ENCODE measurements at places on chromosomes 5 and 9.

DNA sequence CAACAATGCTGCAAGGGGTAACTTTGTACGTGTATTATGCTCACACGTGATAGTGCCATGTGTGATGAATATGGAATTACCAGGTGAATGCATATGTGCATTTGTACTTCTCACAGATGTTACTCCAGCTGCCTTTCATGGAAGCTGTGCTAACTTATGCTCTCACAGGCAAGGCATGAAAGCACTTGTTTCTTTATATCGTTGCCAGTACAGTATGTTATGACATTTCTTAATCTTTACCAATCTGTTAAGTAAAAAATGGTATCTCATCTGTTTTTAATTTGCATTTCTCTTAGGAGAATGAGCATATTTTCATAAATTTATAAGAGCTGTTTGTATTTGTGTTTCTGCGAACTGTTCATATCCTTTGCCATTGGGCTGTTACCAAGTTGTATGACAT, 311.8 kb upstream of the DMRT1 start:
- peak; percentile 74 for DNase-seq

DNA sequence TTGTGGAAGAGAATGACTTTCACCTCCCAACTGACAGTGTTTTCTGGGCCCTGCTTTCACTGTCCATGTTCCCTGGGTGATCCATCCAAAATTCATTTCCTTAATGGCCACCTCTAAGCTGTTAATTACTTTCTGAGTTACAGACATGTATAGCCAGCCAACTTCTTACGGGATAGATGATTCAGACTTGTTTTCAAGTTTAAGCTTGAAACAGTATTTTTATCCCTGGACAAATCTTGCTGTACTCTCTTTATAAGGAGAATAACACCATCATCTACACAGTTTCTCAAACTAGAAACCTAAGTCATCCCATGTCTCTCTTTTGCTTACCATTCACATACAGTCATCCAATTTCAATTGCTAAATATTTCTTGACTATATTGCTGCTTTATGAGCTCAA, 6.9 kb downstream of the FAM174A start:
- DNase-seq, result no peak

- DNase-seq, result peak; percentile 45
Measured at GRCh38 chr5:139755892-139756671, 39.5 kb upstream of the PSD2 start.

DNA sequence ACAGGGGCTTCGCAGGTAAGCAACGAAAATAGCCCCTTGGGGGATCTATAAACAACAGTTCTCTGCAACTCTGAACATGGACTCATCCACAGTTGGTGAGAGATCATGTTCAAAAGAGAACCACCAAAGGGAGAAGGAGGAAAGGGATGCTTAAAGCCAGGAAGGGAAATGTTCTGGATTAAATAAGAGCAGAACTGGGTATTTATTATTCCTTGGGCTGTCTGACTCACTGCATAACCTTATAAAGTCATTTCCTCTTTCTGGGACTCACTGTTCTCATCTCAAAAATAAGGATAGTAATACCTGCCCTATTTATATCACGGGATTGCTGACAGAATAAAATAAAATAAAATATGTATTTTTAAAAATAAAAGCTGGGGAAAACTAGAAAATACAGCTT, 11.2 kb upstream of the MARCHF3 start:
- no peak for DNase-seq

- DNase-seq, result no peak
Measured at GRCh38 chr5:132074091-132074771, 642 bp downstream of the CSF2 start.

DNA sequence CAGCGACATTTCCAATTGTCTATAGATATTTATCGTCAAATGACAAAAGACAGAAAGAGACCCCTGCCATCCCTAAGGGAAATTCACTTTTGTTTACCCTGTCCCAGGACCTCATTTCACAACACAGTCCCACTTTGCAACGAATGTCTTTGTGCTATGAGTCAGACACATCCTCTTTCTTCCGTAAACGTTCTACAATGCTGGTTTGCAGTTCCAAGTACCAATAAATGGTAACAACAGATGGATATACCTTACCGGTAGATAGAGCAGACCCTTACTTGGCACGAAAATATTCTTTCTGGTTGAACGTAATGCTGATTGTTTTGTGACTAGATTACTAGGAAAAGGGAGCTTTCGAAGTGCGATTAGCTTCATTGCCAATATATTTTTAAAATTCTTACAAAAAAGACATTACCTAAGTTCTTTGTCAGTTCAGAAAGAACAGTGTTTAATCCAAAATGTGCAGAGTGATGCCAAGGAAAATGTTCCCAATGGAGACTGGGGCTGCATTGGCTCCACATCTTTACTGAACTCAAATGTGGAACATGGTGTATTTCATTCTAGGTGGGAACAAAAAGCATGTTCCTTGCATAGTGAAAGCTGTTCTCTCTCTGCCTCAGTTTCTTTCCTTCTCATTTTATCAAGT, 202.5 kb upstream of the SLC27A6 start:
- DNase-seq, result no peak

DNA sequence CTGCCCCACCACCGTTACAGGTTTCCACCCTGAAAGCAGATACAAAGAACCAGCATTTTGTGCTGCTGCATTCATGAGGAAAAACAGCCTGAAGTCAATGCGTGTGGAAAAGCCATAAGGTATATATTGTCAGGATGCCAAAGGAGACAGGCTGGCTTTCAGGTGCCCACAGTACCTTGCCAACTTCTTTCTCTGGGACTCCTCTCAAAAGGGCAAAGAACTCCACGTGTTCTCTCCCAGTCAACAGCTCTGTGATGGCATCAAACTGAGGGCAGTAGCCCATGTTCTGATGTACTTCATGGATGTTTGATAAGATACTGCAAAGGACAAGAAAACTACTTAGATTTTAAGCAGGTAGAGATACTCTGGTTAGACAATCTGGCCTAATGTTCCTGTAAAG, 24.3 kb downstream of the NIPSNAP3B start:
- no peak for DNase-seq

DNA sequence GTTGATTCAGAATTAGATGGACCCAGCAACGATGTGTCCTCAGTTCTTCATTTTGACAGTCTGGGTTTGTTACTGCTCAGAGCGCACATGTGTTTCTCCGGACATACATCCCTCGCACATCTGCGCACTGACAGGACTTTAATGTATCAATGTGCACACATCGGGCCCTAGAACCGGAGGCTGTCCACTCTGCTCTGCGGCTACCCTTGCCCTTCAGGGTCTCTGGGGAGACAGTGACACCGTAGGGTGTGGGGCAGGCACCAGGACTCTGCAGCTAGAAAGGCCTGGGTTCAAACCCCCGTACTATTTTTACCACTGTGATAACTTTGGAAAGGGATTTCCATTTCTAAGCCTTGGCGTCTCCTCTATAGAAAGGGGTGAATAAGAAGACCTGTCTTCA, 23.5 kb upstream of the LPCAT1 start:
- DNase-seq, result no peak

All from NCI-H524 (cell line).